ENCODE measurements at places on chromosomes 3 and 15. TPM values are rescaled to one million over a fixed set of nuclear protein-coding genes. Genes with fewer than 3 reads are reported as not detected.

The IL5RA gene
- under 0.01 TPM for total RNA-seq

The XCR1 gene
- total RNA-seq: not detected

The BUB1B gene
- total RNA-seq: 1.5 TPM

The ITIH1 gene
- total RNA-seq: not detected
